ENCODE measurements at places on chromosomes 12 and 14. TPM values are rescaled to one million over a fixed set of nuclear protein-coding genes. Genes with fewer than 3 reads are reported as not detected.

The TBC1D30 gene
- total RNA-seq, result 0.16 TPM

The CCDC198 gene
- not detected for total RNA-seq

- H3K27me3 ChIP-seq, result peaks cover 23% of the 10 kb centered on the region
- H3K36me3 ChIP-seq, result no peaks in the 10 kb centered on the region
- no peak overlapping the region for H3K4me3 ChIP-seq
- no peak overlapping the region for H3K27ac ChIP-seq
Measured at GRCh38 chr14:64688031-64688430, 16.2 kb upstream of the PLEKHG3 start.

- no peak for DNase-seq
- peaks cover 75% of the 10 kb centered on the region for H3K4me1 ChIP-seq
- H3K27me3 ChIP-seq, result peaks cover 1% of the 10 kb centered on the region
- H3K27ac ChIP-seq, result no peak overlapping the region
Measured at GRCh38 chr12:5097786-5098185, 54.1 kb downstream of the KCNA5 start.

- peak overlapping the region; percentile 50 for H3K4me3 ChIP-seq
- H3K27me3 ChIP-seq, result peaks cover 31% of the 10 kb centered on the region
Measured at GRCh38 chr12:6792522-6793201, 3.3 kb downstream of the CD4 start.

Measured in HFFc6 (cell line).